ENCODE measurements at places on chromosomes 13 and 19. TPM values are rescaled to one million over a fixed set of nuclear protein-coding genes. Genes with fewer than 3 reads are reported as not detected.
A peak's percentile ranks its signal among the peaks of the same experiment; 100 is the strongest.

GRCh38 chr13:59504407-59504806 is 659.3 kb downstream of the DIAPH3 start:
- DNase-seq, result no peak

DNA sequence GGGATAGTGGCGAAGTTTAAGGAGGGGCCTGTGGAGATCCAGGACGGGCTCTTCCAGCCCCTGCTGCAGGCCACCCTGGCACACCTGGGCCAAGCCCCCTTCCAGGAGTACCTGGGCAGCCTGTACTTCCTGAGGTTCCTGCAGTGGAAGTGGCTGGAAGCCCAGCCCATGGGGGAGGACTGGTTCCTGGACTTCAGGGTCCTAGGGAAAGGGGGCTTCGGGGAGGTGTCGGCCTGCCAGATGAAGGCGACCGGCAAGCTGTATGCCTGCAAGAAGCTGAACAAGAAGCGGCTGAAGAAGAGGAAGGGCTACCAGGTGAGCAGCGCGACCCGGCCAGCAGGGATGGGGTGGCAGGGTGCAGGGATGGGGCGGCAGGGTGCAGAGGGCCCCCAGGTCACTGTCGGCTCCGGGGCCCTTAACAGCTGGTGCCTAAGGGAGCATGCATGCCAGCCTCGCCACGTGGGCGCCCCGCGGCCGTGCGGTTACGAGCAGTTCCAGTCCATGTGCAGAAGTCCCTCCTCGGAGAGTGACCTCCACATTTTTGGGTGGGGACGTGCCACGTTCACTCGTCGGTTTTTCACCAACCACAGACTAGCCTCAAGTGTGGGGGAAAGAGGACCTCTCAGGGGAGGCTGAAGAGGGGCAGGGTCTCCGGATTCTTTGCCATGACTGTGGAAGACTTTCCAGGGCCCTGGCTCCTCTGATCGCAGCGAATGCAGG is 912 bp downstream of the GRK1 start:
- DNase-seq, result peak; percentile 11

DNA sequence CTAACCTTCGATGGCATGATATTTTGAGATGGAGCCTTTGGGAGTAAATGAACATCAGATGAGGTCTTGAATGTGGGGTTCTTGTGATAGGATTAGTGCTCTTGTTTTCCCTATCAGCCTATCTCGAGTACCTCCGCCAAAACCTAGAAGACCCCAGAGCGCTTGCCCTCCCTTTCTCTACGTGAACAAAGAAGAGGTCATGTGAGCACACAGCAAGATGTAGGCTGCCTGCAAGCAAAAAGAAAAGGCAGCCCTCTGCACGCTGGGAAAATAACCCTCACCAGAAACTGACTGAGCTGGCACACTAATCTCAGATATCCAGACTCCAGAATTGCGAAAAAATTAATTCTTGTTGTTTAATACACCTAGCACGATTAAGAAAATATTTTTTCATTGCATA is 799.8 kb upstream of the SLC10A2 start:
- no peak for DNase-seq

- DNase-seq, result no peak
Observed at GRCh38 chr13:57629821-57630235, 1.7 kb upstream of the PCDH17 start.

DNA sequence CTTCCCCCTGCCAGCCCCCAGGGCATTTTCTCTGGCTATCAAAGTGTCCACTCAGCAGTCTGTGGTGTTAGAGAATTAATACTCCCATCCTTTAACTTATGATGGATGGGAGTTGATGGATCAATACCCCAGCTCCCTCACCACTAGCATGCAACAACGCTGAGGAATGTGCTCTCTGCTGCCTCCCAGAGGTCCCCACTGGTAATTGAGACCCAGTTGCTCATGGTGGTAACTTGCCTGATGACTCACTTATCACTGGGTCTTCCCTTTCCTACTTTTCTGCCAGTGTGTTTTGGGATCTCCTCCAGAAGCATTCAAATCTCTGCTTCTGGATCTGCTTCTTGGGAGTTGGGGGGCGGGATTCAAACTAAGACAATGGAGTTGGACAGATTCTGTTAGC is 20.3 kb upstream of the CACNA1A start:
- no peak for DNase-seq

KIR2DL4 gene
- not detected for total RNA-seq

CBARP gene
- 0.64 TPM for total RNA-seq

SIGLEC9 gene
- total RNA-seq, result not detected
